PC-3 (cell line): ENCODE measurements at places on chromosomes 2 and 18.

DNA sequence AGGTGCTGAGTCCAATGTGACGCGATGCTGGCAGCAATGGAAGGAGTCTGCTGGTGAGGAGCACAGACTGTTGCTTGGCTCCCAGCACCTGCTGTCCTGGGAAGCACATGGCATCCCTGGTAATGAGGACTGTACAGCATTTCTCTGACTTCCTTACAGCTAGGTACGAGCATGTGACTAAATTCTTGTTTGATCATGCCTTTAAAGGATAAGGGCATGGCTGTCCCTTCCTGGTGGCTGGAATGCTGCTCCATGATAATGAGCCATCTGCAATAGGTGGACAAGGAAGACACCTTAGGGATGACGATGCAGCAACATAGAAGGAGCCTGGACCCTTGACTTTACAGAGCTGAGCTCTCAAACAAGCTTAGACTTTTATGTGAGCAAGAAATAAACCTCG, 278.0 kb upstream of the SPRED2 start:
- no peak for DNase-seq
- no peaks in the 10 kb centered on the region for H3K36me3 ChIP-seq
- H3K4me1 ChIP-seq, result peaks cover 7% of the 10 kb centered on the region; the same call in 1 of the 2 replicates
- H3K4me3 ChIP-seq, result no peak overlapping the region
- peaks cover 44% of the 10 kb centered on the region for H3K27me3 ChIP-seq

GRCh38 chr18:8049147-8049546, 482.0 kb downstream of the PTPRM start:
- no peaks in the 10 kb centered on the region for H3K27me3 ChIP-seq
- DNase-seq, result peak; percentile 19
- no peak overlapping the region for H3K27ac ChIP-seq
- H3K4me1 ChIP-seq, result peaks cover 9% of the 10 kb centered on the region
- no peak overlapping the region for H3K4me3 ChIP-seq
- H3K36me3 ChIP-seq, result no peaks in the 10 kb centered on the region

GRCh38 chr18:10588975-10589374, 63.1 kb downstream of the NAPG start:
- H3K4me3 ChIP-seq, result peak overlapping the region; percentile 53
- no peaks in the 10 kb centered on the region for H3K36me3 ChIP-seq
- H3K27ac ChIP-seq, result no peak overlapping the region
- H3K4me1 ChIP-seq, result no peaks in the 10 kb centered on the region

DNA sequence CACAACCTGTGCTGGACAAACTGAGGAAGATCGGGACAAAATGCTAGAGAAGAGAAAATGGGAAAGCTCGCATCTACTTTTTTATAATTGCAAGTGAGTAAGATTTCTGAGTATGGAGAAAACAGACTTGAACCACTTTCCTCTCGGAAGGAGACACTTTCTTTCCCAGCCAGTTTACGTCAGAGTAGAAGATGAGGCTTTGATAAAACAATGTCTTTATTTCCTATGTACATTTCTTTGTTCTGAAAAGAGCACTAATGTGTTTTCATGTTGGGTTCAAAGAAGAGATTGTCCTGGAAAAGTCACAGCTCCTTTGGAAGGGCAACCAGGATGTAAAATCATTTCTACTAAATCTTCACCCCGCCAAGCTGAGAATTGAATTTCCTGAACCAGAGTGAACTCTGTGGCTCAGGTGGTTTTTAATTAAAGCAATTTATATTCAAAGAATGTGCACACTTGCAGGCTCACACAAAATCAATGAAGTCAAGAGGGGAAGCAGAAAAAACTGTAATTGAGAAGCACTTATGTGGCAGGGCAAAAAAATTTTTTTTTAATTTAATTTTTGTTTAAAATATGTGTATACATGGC, 23.4 kb upstream of the ITGA6 start:
- H3K4me1 ChIP-seq, result peaks cover 14% of the 10 kb centered on the region; the same call in 1 of the 2 replicates
- no peak overlapping the region for H3K4me3 ChIP-seq
- no peak for DNase-seq
- H3K27me3 ChIP-seq, result no peaks in the 10 kb centered on the region

- H3K4me3 ChIP-seq, result no peak overlapping the region
- H3K4me1 ChIP-seq, result no peaks in the 10 kb centered on the region
- peaks cover 15% of the 10 kb centered on the region; the same call in 1 of the 2 replicates for H3K27me3 ChIP-seq
- no peak for DNase-seq
These were observed 216.2 kb downstream of the CDH20 start for GRCh38 chr18:61549416-61549815.

DNA sequence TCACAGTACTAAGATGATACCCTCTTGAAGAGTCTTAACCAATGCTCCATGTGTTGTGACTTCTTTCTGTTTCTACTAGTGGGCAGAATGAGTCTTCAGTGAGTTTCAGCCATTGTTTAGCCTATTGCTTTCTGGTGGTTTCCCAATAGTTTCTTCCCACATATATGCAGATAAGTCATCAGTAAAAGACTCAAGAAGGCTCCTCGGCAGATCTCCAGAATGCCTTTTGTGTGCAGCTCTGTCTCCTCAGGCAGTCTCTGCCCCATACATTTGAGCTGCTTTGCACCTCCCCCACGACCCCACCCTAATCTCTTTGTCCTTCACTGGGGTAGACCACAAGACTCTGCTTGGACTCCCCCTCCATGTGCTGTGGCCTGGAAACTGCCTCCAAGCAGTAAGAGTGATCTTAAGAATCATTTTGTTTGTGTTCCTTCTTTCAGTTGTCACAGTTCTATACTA, 71.6 kb upstream of the CHRNA1 start:
- no peak overlapping the region for H3K4me3 ChIP-seq
- H3K27ac ChIP-seq, result no peak overlapping the region
- peak; percentile 11 for DNase-seq
- no peaks in the 10 kb centered on the region for H3K27me3 ChIP-seq
- no peaks in the 10 kb centered on the region for H3K36me3 ChIP-seq

GRCh38 chr2:135072125-135072997, 20.3 kb downstream of the RAB3GAP1 start:
- no peak for DNase-seq
- H3K27ac ChIP-seq, result no peak overlapping the region
- no peaks in the 10 kb centered on the region for H3K27me3 ChIP-seq
- H3K4me1 ChIP-seq, result peaks cover 8% of the 10 kb centered on the region; the same call in 1 of the 2 replicates
- no peak overlapping the region; the same call in 1 of the 2 replicates for H3K4me3 ChIP-seq

- no peaks in the 10 kb centered on the region for H3K27me3 ChIP-seq
- H3K36me3 ChIP-seq, result no peaks in the 10 kb centered on the region
- no peak overlapping the region for H3K4me3 ChIP-seq
- no peak for DNase-seq
- H3K27ac ChIP-seq, result no peak overlapping the region
- peaks cover 11% of the 10 kb centered on the region for H3K4me1 ChIP-seq
These were observed 134.8 kb downstream of the GLI2 start for GRCh38 chr2:120870467-120870788.

DNA sequence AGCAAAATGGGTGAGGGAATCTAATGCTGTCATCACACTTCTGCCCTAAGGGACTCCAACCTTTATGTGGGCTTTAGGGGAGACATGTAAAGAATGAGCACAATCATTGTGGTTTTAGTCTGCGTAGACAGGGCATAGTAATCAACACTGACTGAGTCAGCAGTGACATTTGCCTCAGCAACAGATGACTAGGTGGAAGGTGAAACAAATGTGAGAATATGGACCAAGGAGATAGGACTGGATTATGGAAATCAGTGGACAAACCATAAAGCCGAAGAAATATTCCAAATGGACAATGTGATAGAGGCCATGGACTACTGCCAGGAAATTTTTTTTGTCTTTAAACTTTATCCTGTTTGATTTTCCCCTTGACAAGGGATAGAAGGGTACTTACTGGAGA, 83.9 kb downstream of the PDK1 start:
- H3K36me3 ChIP-seq, result no peaks in the 10 kb centered on the region
- H3K27ac ChIP-seq, result peak overlapping the region; percentile 94
- H3K4me3 ChIP-seq, result no peak overlapping the region
- H3K4me1 ChIP-seq, result peaks cover 52% of the 10 kb centered on the region

GRCh38 chr2:216366777-216367471, 5.4 kb downstream of the MARCHF4 start:
- peak; percentile 11 for DNase-seq
- H3K27me3 ChIP-seq, result no peaks in the 10 kb centered on the region
- H3K4me1 ChIP-seq, result peaks cover 17% of the 10 kb centered on the region
- H3K27ac ChIP-seq, result no peak overlapping the region

- H3K27ac ChIP-seq, result no peak overlapping the region
- no peaks in the 10 kb centered on the region for H3K36me3 ChIP-seq
- H3K4me3 ChIP-seq, result no peak overlapping the region
- no peaks in the 10 kb centered on the region for H3K27me3 ChIP-seq
These were observed 69.8 kb upstream of the GALNT3 start for GRCh38 chr2:165863810-165864261.

- DNase-seq, result no peak
- no peaks in the 10 kb centered on the region for H3K4me1 ChIP-seq
- H3K27ac ChIP-seq, result no peak overlapping the region
- H3K36me3 ChIP-seq, result no peaks in the 10 kb centered on the region
These were observed 5.6 kb downstream of the ZAP70 start for GRCh38 chr2:97718942-97719341.

- H3K27ac ChIP-seq, result no peak overlapping the region
- H3K4me3 ChIP-seq, result no peak overlapping the region
- H3K4me1 ChIP-seq, result no peaks in the 10 kb centered on the region
- no peak for DNase-seq
- no peaks in the 10 kb centered on the region for H3K27me3 ChIP-seq
These were observed 180.8 kb downstream of the WDR7 start for GRCh38 chr18:56831988-56832387.

GRCh38 chr2:98463551-98463971, 18.9 kb downstream of the INPP4A start:
- peaks cover 5% of the 10 kb centered on the region for H3K36me3 ChIP-seq
- no peak overlapping the region for H3K4me3 ChIP-seq
- H3K4me1 ChIP-seq, result peaks cover 26% of the 10 kb centered on the region
- no peak overlapping the region for H3K27ac ChIP-seq
- no peaks in the 10 kb centered on the region for H3K27me3 ChIP-seq

DNA sequence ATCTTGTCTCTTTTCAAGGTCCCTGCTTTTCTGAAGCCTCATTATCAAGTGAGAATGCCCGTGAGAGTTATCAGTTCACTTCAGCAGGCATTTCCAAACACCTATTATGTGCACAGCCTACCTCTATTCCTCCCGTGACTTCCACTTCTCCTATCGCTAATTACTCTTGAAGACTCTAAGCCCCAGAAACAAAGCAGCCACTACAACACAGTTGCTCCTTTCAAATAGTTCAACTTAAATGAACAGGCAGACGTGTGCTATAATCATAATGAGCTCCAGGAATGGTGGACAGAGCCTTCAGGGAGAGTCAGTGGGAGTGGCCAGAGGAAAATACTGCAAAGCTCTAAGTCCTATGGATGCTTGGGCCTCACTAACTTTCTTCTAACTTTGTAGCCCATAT, 159.0 kb downstream of the RDH14 start:
- DNase-seq, result no peak
- no peaks in the 10 kb centered on the region for H3K36me3 ChIP-seq
- H3K27ac ChIP-seq, result no peak overlapping the region

GRCh38 chr2:211408483-211408891, 852.1 kb downstream of the CPS1 start:
- H3K27ac ChIP-seq, result peak overlapping the region; percentile 86
- peak overlapping the region; percentile 28; the same call in 1 of the 2 replicates for H3K4me3 ChIP-seq
- no peaks in the 10 kb centered on the region for H3K36me3 ChIP-seq
- no peaks in the 10 kb centered on the region for H3K27me3 ChIP-seq

GRCh38 chr2:45743531-45744396, 92.3 kb downstream of the PRKCE start:
- DNase-seq, result no peak
- no peaks in the 10 kb centered on the region for H3K36me3 ChIP-seq
- no peak overlapping the region for H3K4me3 ChIP-seq
- no peak overlapping the region for H3K27ac ChIP-seq
- no peaks in the 10 kb centered on the region for H3K4me1 ChIP-seq

- DNase-seq, result no peak
- peaks cover 13% of the 10 kb centered on the region; the same call in 1 of the 2 replicates for H3K4me1 ChIP-seq
- H3K4me3 ChIP-seq, result no peak overlapping the region
- H3K27ac ChIP-seq, result no peak overlapping the region
- H3K27me3 ChIP-seq, result no peaks in the 10 kb centered on the region; the same call in 1 of the 2 replicates
These were observed 5.4 kb upstream of the KCNG2 start for GRCh38 chr18:79792096-79792987.

GRCh38 chr2:217755027-217755745, 247.6 kb downstream of the TNS1 start:
- H3K27ac ChIP-seq, result no peak overlapping the region
- H3K27me3 ChIP-seq, result peaks cover 32% of the 10 kb centered on the region
- no peaks in the 10 kb centered on the region for H3K4me1 ChIP-seq
- no peak for DNase-seq
- H3K4me3 ChIP-seq, result no peak overlapping the region

DNA sequence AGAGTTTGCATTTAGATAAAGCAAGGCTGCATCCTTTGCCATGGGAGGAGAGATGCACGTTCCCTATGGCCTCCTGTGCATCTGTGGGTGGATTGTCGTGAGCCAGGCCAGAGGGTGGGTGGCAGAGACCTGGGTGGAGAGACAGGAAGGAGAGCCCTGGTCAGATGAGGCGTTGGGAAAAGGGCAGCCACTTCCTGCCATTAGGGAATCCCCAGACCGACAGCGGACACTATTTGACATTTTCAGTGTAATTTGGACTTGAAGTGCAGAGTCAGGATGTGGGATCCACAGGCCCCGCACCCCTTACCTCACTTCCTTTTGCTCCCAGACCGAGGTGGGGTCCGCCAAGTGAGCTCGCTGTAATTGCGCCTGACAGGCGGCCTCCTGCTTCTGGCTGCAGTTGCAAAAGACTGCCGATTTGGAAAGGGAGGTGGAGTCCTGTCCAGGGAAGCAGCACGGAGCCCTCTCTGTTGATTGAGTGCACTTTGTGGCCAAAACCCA, 150.0 kb downstream of the DYSF start:
- no peaks in the 10 kb centered on the region for H3K36me3 ChIP-seq
- H3K4me1 ChIP-seq, result no peaks in the 10 kb centered on the region
- H3K4me3 ChIP-seq, result no peak overlapping the region
- H3K27me3 ChIP-seq, result no peaks in the 10 kb centered on the region
